ENCODE measurements at places on chromosomes 5 and 9. TPM values are rescaled to one million over a fixed set of nuclear protein-coding genes. Genes with fewer than 3 reads are reported as not detected.

- H3K27ac ChIP-seq: no peak overlapping the region
- no peak for DNase-seq
- H3K4me1 ChIP-seq: no peaks in the 10 kb centered on the region
- no peaks in the 10 kb centered on the region for H3K36me3 ChIP-seq
- no peak overlapping the region for H3K4me3 ChIP-seq
Measured at GRCh38 chr5:85545129-85545528, 1072.6 kb upstream of the COX7C start.

Gene WDR38
- total RNA-seq: not detected

Gene RNF14
- 70.2 TPM for total RNA-seq

DNA sequence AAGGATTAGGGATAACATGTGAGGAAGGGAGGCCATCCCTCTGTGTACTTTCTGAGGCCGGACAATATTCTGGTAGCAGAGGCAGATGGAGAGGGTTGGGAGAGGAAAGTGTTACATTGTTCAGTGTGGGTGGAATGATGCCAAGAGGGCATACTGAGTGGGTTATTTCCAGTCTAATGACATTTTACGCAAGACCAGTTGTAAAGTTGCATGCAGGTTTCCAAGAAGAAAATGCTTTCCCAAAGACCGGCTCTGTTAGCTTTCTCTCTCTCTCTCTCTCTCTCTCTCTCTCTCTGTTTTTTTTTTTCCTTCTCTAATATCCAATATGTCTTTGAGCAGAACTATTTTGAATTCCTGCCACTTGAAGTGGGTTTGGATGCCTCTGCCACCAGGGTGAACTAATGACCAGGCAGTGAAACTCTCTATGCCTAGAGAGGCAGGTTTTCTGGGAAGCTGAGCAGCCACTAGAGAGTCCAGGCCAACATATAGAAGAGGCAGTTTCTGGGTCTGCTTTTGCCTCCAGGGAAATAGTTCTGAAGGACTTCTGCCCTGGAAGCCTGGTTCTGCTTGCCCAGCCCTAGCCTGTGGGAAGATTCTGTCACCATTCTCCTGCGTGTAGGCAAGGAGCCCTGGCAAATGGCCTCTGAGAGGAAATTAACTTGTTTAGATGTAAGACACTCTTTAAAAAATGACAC is 24.4 kb upstream of the ZNF366 start:
- no peak overlapping the region for H3K4me3 ChIP-seq
- no peak overlapping the region for H3K27ac ChIP-seq
- no peaks in the 10 kb centered on the region for H3K4me1 ChIP-seq
- no peak for DNase-seq

DNA sequence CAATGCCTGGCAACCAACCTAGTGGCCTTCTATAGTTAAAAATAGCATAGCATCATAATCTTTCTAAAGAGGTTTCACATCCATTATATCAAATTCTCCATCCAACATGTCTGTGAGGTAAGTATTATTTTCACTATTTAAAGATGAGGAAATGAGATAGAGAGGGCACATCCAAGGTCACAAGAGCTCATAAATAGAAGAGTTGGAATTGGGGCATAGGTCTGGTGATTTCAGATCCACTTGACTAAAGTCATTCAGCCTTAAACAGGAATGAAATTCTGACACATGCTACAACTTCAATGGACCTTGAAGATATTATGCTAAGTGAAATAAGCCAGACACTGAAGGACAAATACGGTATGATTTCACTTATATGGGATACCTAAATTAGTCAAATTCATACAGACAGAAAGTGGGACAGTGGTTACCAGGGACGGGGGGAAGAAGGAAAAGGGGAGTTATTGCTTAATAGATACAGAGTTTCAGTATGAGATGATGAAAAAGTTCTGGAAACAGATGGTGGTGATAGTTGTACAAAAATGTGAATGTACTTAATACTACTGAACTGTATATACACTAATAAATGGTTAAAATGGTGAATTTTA is 259.6 kb upstream of the NR4A3 start:
- H3K36me3 ChIP-seq: no peaks in the 10 kb centered on the region
- DNase-seq: no peak
- H3K27ac ChIP-seq: no peak overlapping the region

Gene ZNF618
- 17.8 TPM for total RNA-seq

DNA sequence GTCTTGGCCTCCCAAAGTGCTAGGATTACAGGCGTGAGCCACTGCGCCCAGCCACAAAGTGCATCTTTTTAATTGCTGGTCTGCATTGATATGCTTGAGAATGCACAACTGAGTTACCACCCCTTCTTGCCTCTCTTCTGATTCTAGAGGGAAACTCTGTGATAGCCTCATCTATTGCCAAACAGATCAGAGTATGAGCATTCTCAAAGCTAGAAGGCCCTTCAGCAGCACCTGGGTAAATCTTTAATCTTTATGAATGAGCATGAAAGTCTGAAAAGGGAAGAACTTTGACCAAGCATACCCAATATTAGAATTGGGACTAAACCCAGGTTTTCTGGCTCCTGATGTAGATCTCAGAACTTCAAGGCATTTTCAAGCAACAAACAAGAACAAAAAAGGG is 298.3 kb upstream of the TNC start:
- no peaks in the 10 kb centered on the region for H3K4me1 ChIP-seq
- H3K4me3 ChIP-seq: no peak overlapping the region
- no peaks in the 10 kb centered on the region for H3K36me3 ChIP-seq
- no peak overlapping the region for H3K27ac ChIP-seq

DNA sequence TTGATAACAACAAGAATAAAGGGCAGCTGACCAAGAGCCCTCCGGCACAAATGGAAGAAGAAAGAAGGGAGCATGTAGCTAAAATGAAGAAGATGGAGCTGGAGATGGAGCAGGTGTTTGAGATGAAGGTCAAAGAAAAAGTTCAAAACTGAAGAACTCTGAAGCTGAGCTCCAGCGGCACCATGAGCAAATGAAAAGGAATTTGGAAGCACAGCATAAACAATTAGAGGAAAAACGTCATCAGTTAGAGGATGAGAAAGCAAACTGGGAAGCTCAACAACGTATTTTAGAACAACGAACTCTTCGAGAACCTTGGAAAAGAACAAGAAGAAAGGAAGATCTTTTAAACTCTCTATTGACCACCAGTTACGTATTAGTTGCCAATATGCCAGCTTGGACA is 100.9 kb downstream of the GABBR2 start:
- H3K4me3 ChIP-seq: no peak overlapping the region
- H3K36me3 ChIP-seq: no peaks in the 10 kb centered on the region
- no peak for DNase-seq
- no peak overlapping the region for H3K27ac ChIP-seq
- no peaks in the 10 kb centered on the region for H3K27me3 ChIP-seq
- no peaks in the 10 kb centered on the region for H3K4me1 ChIP-seq

DNA sequence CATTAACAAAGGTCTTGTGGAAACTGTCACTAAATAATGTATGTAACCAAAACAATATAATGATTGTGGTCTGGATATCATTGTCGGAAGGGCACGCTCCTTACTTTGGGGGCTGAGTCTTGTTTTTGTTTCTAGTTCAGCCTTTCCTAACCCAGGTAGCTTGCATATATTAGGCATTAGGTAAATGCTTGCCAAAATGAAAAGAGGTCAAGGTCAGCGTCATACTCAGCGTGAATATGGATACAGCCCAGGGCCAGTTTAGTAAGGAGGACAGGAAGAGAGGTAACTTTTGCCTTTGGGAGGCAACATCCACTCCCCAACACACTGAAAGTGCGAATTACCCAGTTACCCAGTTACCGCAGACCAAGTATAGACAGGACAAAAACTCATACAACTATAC is 171.4 kb downstream of the RAB3C start:
- H3K4me1 ChIP-seq: no peaks in the 10 kb centered on the region
- no peak overlapping the region for H3K27ac ChIP-seq
- H3K27me3 ChIP-seq: no peaks in the 10 kb centered on the region
- no peak overlapping the region for H3K4me3 ChIP-seq
- H3K36me3 ChIP-seq: no peaks in the 10 kb centered on the region
- no peak for DNase-seq

- H3K4me3 ChIP-seq: no peak overlapping the region
- no peaks in the 10 kb centered on the region for H3K27me3 ChIP-seq
- H3K36me3 ChIP-seq: no peaks in the 10 kb centered on the region
Measured at GRCh38 chr9:87592554-87593358, 95.1 kb downstream of the DAPK1 start.

GRCh38 chr9:122226142-122226757 is 2.5 kb downstream of the LHX6 start:
- H3K4me1 ChIP-seq: no peaks in the 10 kb centered on the region
- peaks cover 59% of the 10 kb centered on the region for H3K27me3 ChIP-seq
- no peak overlapping the region for H3K4me3 ChIP-seq
- no peaks in the 10 kb centered on the region for H3K36me3 ChIP-seq
- no peak for DNase-seq
- no peak overlapping the region for H3K27ac ChIP-seq

GRCh38 chr5:175466700-175467318 is 11.6 kb upstream of the SFXN1 start:
- H3K4me1 ChIP-seq: no peaks in the 10 kb centered on the region
- peak; percentile 53 for DNase-seq
- no peaks in the 10 kb centered on the region for H3K36me3 ChIP-seq
- H3K27me3 ChIP-seq: no peaks in the 10 kb centered on the region
- H3K4me3 ChIP-seq: no peak overlapping the region
- H3K27ac ChIP-seq: no peak overlapping the region

DNA sequence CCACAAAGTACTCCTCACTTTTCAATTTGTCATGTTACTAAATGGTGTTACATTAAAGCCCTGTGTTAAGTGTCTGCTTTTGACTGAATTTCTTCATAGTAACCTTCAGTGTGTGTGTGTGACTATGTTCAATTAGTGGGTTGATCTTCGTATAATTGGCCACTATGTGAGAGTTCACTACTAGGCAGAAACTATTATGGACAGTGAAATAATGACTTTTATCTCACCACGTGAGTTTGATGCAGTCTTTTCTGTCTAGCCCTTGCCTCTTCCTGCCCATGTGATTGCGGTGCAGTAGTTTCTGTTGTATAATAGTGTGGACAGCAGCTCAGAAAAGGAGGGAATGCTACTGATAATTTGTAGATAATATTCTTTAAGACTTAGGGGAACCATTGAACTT is 1.8 kb upstream of the MAML1 start:
- H3K4me1 ChIP-seq: peaks cover 21% of the 10 kb centered on the region
- H3K4me3 ChIP-seq: no peak overlapping the region
- no peak overlapping the region for H3K27ac ChIP-seq
- DNase-seq: no peak

DNA sequence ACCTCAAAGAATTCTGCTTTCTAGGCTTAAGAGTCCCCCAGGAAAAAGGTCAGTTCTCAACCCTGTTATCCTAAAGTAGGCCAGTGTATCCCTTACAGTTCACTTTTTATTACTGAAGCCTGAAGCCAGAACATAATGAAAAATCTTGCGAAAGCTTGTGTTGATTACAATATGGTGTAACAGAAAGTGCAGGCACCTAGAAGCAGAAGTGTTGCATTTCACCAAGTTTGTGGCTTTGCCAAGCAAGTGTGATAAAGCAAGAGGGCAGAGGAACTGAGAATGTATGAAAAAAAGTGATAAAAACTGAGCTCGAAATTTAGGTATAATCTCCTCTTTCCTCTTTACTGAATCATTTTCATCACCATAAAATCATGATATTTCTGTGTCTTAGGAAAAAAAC is 26.2 kb downstream of the AGTPBP1 start:
- DNase-seq: no peak
- no peak overlapping the region for H3K27ac ChIP-seq
- H3K27me3 ChIP-seq: no peaks in the 10 kb centered on the region
- H3K4me1 ChIP-seq: no peaks in the 10 kb centered on the region
- H3K36me3 ChIP-seq: no peaks in the 10 kb centered on the region

Gene SLC4A9
- not detected for total RNA-seq

DNA sequence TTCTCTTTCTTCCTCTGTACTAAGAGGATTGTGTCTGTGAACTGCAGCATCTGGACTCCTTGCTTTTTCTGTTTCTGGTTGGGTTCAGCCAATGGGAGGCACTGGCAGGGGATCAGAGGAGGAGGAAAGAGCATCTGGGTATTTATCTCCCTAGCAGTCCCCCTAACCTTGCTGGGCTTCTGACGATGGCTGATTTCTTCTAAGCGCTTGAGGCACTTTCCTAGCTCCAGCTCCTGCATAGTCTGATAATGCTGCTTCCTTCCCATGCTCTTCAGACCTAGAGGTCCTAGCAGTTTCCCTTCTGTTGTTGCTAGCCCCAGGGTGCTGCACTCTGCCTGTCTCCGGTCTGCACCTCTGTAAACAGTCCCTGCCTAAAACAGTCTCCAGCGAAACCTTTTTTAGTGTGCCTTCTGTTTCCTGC is 225.1 kb downstream of the PDZD2 start:
- H3K4me3 ChIP-seq: no peak overlapping the region
- no peak for DNase-seq
- no peak overlapping the region for H3K27ac ChIP-seq
- H3K36me3 ChIP-seq: no peaks in the 10 kb centered on the region
- H3K27me3 ChIP-seq: no peaks in the 10 kb centered on the region

DNA sequence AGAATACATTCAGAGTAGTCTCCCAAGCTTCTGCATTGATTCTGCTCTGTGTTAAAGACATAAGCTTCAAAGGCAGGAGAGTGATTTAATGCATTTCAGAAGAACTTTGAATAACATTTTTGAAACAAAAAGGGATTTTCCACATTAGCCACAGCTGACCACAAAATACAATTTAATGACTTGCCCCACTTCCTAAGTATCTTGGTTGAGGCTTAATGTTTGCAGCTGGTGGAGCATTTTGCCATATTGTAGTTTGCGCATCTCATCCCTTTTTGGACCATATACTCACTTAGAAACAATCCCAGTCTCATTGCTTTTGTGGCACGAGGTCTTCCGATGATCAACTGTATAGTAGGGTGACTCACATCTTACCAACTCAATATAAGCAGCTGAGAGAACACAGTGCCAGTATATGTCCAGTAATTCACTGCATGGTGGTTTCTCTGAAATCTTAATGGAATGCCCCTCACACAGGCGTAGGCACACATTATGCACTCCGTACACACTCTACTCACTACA is 455.8 kb upstream of the PTGER4 start:
- H3K27ac ChIP-seq: no peak overlapping the region
- no peaks in the 10 kb centered on the region for H3K27me3 ChIP-seq
- no peaks in the 10 kb centered on the region for H3K36me3 ChIP-seq
- DNase-seq: no peak
- H3K4me1 ChIP-seq: no peaks in the 10 kb centered on the region
- no peak overlapping the region for H3K4me3 ChIP-seq

DNA sequence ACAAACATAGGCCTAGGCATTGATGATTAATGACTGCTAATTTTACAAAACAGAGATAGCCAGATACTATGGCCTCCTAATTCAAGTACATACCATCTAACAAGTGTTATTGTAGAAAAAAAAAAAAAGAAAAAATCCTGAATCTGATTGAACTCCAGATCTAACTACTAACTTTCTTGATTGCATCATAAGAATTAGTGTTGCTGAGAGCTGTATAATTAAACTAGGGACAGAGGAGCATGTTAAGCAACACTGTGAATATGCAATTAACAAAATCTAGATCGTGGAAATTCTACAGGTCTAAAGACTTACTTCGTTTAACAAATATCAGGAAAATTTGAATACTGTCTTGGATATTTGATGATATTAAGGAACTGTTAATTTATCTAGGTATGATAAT is 208.3 kb upstream of the ZNF608 start:
- no peaks in the 10 kb centered on the region for H3K36me3 ChIP-seq
- H3K4me3 ChIP-seq: no peak overlapping the region
- no peak for DNase-seq
- H3K27ac ChIP-seq: no peak overlapping the region
- H3K4me1 ChIP-seq: no peaks in the 10 kb centered on the region

Gene ODF2
- 37.3 TPM for total RNA-seq

- peak overlapping the region; percentile 67 for H3K4me3 ChIP-seq
- no peaks in the 10 kb centered on the region for H3K36me3 ChIP-seq
- no peaks in the 10 kb centered on the region for H3K27me3 ChIP-seq
- H3K27ac ChIP-seq: peak overlapping the region; percentile 86
Measured at GRCh38 chr9:133119846-133120500, 1.1 kb downstream of the RALGDS start.

Data from uterus (tissue), 4 donors.